T-helper 22 cell (primary cell): ENCODE measurements at places on chromosomes 12 and 14.
A peak's percentile ranks its signal among the peaks of the same experiment; 100 is the strongest.

- DNase-seq = no peak
Observed at GRCh38 chr14:58752771-58753201, 115.0 kb downstream of the DACT1 start.

GRCh38 chr14:102272392-102272791, 32.6 kb downstream of the MOK start:
- no peak for DNase-seq

DNA sequence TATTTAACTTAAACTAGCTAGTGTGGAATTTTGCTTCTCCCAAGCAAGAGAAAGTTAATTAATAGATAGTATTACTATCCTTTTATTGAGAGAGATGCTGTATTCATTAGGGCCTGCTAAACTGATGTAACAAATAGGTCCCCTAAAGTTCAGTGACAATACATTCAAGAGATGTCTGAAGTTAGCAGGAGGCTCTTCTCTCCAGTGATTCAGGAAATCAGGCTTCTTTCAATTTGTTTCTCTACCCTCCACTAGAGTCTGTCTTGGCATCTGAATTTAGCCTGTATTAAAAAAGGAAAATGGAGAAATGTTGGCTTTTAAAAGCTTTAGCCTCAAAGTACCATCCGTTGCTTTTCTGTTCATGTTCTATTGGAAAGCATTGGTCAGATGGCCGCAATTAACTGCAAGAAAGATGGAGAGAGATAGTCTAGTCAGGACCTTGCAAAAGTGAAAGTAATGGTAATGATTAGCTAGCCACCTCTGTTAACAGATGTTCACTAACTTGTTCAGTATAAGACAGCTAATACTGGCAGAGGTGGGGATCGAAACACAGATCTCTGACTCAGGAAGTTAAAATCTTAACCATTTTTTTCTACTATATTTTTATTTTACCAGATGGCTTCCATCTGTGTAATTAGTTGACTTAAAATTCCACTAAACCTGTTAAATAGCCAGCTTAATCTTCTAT, 786.8 kb downstream of the TMTC2 start:
- DNase-seq = no peak

- no peak for DNase-seq
Observed at GRCh38 chr14:101483829-101484228, 77.5 kb upstream of the DIO3 start.

DNA sequence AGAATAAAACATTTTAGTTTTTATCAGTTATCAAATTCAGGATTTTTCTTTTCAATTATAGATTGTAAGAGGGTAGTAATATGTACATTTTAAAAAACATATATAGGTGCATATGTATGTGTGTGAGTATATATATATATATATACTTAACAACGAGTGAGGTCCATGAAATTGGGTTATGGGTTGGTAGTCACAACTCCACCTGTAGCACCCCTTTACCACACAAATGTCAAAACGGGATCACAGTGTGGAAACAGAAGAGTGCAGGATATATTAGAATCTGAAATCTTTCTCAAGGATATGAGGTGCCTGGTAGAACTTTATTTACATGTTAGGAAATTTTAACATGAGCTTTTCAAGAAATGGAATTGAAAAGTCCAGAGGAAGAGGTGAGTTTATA, 31.3 kb downstream of the MIA2 start:
- no peak for DNase-seq

DNA sequence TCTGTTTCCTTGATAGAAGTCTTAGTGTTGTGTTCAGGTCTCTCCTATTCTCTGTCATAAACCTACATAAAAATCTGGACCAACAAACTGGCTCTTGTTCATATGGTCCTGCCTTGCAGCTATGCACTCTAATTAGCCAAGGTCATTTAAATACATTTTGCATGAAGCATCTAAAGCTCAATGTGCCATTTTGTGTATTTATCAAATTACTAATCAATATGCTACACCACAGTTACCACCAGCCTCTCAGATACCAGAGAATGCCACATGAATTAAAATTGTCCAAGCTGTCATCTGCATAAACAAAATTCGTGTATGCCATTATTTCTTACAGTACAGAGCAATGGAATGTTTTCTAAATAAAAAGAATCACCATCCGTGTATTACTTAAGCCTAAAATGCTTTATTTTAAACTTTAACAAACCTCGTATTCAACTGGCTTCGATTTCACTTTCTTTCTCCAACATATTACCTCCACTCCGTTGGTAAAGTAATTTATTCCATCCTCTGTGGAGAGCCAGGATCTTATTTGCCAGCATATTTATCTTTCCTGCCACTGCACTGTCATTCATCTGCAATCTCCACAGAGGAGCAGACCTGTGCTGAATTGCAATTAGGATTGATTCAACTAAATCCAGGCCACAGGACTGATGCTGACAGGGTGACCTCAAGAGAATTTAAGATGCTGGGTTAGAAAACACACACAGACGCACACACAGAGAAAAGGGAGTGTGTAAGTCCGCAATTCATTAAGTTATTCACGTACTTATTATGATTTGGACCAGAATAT, 284.1 kb upstream of the FOXG1 start:
- DNase-seq = no peak

- DNase-seq = no peak
Observed at GRCh38 chr12:4322726-4323125, 1.7 kb downstream of the TIGAR start.

DNA sequence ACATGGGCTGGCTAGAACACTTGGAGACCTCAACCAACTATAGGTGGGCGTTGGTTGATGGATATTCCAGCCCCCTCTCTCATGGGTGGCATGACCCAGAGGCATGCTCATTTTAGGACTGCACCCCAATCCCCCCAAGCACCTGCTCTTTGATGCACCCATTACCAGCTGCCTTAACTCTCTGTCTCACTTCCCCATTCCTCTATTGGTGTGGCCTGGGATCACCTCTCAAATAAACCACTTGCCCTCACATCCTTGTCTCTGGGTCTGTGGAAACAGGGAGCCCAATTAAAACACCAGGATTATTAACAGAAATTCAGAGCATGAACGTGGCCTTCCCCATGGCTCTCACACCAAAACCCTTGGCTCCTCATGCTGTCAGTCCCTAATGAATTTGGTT, 202.3 kb upstream of the NOS1 start:
- DNase-seq = no peak

DNA sequence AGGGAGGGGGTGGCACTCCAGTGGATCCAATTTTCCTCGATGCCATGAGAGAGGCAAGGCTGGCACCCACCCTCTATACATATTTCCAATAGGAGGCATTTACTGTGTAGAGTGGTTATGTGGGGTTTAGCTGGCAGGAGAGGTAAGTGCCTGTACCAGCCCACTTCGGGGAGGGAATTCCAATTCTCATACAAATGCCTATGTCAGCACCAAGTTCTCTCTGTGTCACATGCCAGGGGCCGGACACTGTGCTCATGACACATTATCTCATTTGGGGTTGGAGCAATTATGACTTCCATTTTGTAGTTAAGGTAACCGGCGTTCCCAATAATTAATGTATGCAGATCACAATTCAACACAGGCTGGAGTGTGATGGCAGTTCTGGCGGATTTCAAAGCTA, 284.3 kb downstream of the KSR2 start:
- no peak for DNase-seq

- DNase-seq = no peak
Observed at GRCh38 chr12:69196302-69197288, 42.8 kb upstream of the CPSF6 start.

GRCh38 chr14:88630565-88630964, 67.7 kb downstream of the ZC3H14 start:
- DNase-seq = no peak

GRCh38 chr12:131088701-131089530, 135.2 kb downstream of the ADGRD1 start:
- DNase-seq = no peak

- no peak for DNase-seq
Observed at GRCh38 chr12:47885012-47885501, 19.7 kb downstream of the VDR start.

- no peak for DNase-seq
Observed at GRCh38 chr14:104971447-104972240, 6.5 kb downstream of the AHNAK2 start.

GRCh38 chr12:92995258-92995903, 66.3 kb upstream of the EEA1 start:
- no peak for DNase-seq

- DNase-seq = no peak
Observed at GRCh38 chr12:41680155-41680554, 464.5 kb downstream of the GXYLT1 start.

DNA sequence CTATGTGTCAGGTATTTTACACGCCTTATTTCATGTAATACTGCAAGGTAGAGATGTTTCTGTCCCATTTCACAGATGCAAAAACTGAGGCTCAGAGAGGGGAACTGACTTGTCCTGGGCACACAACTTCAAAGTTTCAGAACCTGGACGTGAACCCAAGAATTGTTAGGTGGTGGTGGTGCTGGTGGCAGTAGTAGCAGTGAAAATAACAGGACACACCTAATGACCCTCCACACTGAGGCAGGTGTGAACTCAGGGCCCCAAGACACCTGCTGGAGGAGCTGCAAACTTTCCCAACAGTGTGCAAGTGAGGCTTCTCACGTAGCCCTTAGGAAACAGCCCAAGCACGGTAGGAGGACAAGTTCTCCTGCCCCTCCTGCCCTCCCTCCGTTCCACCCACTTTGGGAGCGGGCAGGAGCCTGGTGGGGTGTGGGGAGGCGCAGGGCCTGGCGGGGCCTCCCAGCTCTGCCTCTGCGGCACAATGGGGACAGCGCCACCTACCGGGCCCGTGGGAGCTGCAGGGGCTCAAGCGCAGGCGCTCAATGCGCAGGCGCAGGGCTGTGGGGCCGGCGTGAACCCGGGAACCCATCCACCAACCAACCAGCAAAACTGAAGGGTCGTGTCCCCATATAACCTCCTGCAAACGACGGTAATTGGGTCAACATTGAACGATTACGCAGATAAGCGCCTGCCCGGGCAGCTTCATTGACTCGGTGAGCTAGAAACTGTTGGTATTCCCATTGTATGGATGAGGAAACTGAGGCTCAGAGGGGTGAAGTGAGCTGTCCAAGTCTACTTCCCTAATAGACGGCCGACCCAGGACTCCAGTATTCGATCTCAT, 12.0 kb upstream of the TRPV4 start:
- peak; percentile 63 for DNase-seq

- no peak for DNase-seq
Observed at GRCh38 chr14:24734917-24735500, 101.0 kb upstream of the GZMB start.

DNA sequence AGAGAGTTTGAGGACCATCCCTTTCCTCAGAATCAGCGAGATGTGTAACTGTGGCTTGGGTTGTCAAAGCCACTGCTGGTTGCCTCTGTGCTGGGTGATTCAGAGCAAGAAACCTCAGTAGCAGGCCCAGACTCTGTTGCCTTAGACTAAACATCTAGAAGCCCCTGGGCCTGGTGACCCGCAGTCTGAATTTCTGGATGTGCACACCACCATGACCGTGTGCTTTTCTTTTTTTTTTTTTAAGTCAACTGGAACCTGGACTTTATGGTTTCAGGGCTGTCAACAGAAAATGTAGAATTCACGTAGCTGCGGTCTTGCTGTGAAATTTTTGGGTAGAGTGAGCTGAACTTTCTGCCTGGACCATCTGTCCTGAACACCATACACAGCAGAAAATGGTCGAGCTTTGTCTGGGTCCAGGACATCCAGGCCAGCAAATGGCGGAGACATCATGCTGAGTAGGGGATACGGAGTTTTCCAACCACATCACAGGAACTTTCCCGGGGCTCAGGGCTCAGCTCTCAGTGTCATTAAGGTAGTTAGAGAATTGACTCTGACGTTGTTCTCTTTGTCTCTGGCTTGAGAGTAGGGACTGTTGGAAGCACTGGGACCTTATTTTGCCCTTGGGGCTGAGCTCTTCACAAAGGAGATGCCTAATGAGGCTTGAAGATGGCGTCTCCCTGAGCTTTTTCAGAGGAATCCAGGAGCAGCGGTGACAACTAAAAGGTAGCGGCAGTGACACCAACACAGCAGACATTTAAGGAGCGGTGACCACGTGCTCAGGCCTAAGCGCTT, 23.0 kb upstream of the BATF start:
- DNase-seq = no peak

GRCh38 chr12:1935700-1936378, 17.4 kb upstream of the CACNA2D4 start:
- no peak for DNase-seq

GRCh38 chr12:6638305-6638704, 2.5 kb upstream of the LPAR5 start:
- no peak for DNase-seq

DNA sequence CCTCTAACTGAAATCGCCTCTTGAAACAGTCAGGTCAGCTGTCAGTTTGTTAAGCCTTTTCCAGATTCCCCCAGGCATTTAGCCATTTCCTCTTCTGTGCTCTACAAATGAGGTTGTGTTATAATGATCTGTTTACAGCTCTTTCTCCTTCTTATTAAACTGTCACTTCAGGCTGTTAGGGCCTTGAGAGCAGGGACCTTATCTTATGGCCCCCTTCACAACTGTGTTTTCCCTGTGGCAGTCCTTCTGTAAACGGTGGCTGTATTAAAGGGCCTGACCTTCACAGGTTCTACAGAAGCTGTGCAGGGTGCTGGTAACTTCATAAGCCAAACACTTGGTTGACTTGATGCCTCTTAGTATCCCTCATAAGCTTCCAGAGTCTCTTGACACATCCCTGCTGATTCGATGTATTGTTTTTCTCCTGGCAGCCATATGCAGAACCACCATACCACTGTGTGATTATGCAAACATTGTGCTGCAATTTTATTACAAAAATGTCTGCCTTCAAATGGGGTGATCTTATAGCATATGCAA, 104.7 kb downstream of the PLEKHA5 start:
- no peak for DNase-seq

GRCh38 chr14:51884086-51884927, 23.9 kb downstream of the GNG2 start:
- no peak for DNase-seq

GRCh38 chr12:24852420-24852819, 96.5 kb downstream of the BCAT1 start:
- DNase-seq = no peak

DNA sequence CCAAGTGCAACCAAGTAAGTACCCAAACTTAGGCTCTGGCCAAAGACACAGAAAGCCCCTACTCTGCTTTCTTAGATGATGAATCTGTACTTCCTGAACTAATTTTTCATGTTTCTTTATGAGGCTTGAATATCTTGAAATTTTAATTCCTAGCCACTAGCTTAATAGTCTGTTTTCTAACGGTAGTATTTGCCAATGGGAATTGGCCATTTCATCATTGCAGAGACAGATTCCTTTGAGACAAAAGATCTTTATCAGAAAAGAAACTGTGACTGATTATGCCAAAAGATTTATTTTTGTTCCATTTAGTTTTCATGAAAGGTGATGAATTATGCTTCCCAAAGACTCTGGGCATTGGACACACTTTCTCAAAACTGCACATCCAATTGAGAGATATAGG, 48.7 kb downstream of the DAD1 start:
- DNase-seq = no peak

DNA sequence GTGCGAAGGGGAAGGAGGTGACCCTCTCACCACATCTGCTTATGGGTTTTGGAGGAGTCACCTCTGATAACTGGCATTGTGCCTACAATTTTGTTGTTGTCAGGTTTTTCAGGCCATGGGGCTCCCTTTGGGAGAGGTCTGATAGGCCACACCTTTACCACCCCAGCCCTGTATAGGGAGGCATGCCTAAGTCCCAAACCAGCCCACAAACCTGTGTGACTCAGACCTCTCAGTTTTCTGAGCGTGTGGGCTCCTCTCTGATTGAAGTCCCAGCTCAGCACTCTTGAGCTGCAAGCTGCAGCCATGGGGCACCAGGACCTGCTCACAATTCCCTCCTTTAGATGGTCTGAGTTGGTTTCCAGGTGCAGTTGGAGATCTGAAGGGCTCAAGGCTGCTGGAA, 1429.3 kb upstream of the TMEM132C start:
- DNase-seq = no peak
